Caco-2 (cell line): ENCODE measurements at places on chromosomes 12 and 14.

- no peaks in the 10 kb centered on the region; the same call in 1 of the 2 replicates for H3K27me3 ChIP-seq
- no peak overlapping the region for H3K27ac ChIP-seq
- no peak for DNase-seq
- no peaks in the 10 kb centered on the region for H3K36me3 ChIP-seq
- H3K4me3 ChIP-seq: no peak overlapping the region
Measured at GRCh38 chr12:107660861-107661415, 24.7 kb upstream of the PWP1 start.

DNA sequence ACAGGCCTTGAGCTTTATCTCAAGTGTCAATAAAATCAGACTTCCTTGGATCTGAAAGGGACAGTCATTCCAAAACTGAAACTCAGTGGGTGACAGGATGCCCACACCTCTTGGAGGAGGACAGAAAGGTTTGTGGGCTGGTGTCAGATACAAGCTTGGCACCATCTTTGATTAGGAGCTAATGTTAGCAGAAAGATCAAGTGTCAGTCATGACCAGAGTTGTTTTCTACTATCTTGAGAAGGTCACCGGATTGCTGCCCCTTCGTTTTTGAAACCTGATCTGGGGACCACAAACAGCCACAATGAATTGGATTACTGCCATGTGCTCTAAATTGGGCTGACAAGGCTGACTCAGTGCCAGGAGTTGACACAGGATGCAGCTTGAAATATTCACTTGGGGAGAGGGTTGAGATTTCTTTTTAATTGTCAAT, 88.3 kb downstream of the OTOGL start:
- H3K36me3 ChIP-seq: no peaks in the 10 kb centered on the region
- H3K4me3 ChIP-seq: no peak overlapping the region
- DNase-seq: no peak
- H3K27ac ChIP-seq: no peak overlapping the region
- H3K4me1 ChIP-seq: no peaks in the 10 kb centered on the region
- H3K27me3 ChIP-seq: no peaks in the 10 kb centered on the region

DNA sequence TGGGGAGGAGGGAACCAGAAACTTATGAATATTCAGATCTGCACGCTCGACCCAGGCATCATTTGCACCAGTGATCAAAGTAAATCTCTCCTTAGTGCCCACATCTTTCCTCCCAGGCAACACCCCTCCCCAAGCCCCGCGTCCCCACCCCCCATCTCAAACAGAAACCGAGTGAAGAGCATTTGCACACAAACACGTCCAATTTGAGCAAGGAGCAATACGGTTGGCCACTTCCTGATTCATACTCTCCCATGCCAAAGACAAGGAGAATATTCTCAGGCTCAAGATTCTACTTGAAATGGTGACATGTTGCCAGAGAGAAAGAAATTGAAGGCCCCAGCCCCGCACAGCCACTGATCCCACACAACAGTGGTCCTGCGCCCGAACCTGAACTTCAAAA, 7.1 kb downstream of the FOXN3 start:
- no peak for DNase-seq
- H3K4me3 ChIP-seq: no peak overlapping the region
- peaks cover 2% of the 10 kb centered on the region for H3K36me3 ChIP-seq
- H3K27ac ChIP-seq: no peak overlapping the region
- H3K4me1 ChIP-seq: no peaks in the 10 kb centered on the region

- no peak overlapping the region for H3K27ac ChIP-seq
- no peaks in the 10 kb centered on the region for H3K27me3 ChIP-seq
- DNase-seq: no peak
- no peak overlapping the region for H3K4me3 ChIP-seq
- peaks cover 38% of the 10 kb centered on the region for H3K4me1 ChIP-seq
Measured at GRCh38 chr12:122094735-122095631, 16.4 kb downstream of the MLXIP start.

- H3K27ac ChIP-seq: no peak overlapping the region
- no peaks in the 10 kb centered on the region for H3K27me3 ChIP-seq
- DNase-seq: no peak
- H3K4me1 ChIP-seq: no peaks in the 10 kb centered on the region
- no peak overlapping the region for H3K4me3 ChIP-seq
Measured at GRCh38 chr14:95088665-95089064, 68.7 kb downstream of the DICER1 start.

DNA sequence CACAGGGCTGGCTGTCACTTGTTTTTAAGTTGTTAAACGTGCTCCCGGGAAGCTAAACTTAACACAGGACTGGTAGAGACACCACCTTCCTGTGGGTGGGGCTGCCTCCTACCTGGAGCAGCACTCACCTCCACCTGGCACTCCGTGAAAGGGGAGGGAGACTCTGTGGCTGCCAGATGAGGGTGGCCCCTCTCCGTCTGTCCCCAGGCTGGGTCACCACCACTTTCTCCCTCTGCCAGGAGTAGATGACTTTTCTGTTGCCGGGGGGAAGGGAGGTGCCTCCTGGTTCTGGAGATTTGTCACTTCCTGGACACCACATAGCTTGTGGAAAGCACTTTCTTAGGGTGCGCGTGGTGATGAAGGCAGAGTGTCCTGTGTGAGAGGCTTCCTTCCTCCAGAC, 81.3 kb downstream of the WDR20 start:
- H3K4me3 ChIP-seq: no peak overlapping the region
- H3K36me3 ChIP-seq: no peaks in the 10 kb centered on the region
- no peak overlapping the region for H3K27ac ChIP-seq
- H3K27me3 ChIP-seq: no peaks in the 10 kb centered on the region

- H3K4me1 ChIP-seq: peaks cover 12% of the 10 kb centered on the region
- H3K27me3 ChIP-seq: no peaks in the 10 kb centered on the region
- no peaks in the 10 kb centered on the region for H3K36me3 ChIP-seq
- no peak overlapping the region for H3K4me3 ChIP-seq
Measured at GRCh38 chr14:74941676-74942097, 13.7 kb downstream of the PGF start.

DNA sequence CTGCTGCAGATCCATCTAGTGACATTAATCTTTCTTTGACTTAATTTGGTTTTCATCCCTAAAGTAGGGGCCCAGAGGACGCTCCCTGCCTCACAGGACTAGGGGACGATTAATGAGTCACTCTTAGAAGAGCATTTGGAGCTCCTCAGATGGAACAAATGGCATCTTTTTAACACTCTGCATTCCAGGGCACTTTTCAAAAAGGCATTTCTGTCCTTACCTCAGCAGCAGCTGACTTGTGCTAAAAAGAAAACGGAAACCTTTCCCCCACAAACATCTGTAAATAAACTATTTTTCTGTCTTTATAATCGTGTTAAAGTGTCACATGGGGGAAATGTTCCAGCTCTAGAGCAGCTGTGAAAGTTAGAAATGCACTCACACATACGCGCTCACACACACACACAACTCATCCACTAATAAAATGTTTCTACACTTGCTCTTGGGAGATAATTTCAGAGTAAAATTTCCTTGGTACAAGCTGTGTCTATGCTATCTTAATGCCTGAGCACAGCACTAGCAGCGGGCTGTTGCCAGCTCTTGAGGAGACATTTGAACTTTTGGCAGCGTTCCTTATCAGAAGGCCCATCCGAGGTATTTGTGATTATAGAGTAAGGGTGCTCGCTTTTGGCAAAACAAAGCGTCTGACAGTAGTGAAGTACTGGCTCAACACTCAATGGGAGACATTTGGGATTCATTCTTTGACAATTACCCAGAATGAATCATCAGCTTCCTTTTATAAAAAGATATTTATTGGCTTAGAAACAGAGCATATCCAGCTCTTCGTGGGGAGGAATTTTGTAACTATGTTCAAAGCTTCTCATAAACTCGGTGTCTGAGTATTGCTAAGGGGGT, 141.3 kb downstream of the PLXNC1 start:
- no peaks in the 10 kb centered on the region for H3K4me1 ChIP-seq
- no peaks in the 10 kb centered on the region; the same call in none of the 2 replicates for H3K36me3 ChIP-seq
- H3K27me3 ChIP-seq: no peaks in the 10 kb centered on the region

DNA sequence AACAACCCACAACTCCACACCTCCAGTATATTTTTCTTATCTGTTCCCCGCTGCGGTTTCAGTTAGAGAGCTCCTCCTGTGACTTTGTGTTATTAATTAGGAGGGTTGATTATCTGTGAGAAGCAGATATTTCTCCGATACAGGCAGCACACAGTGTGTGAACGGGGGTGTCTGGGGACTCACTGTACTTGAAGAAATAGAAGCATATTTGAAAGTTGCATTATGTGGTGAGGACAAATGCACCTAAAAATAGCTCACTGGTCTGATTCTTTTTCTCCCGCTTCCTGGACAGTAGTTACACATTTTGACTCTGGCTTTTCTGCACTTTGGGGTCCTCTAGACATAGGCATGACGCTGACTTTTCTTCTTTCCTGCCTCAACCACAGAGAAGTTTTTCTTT, 277.7 kb downstream of the VRK1 start:
- no peak overlapping the region for H3K4me3 ChIP-seq
- H3K27ac ChIP-seq: no peak overlapping the region
- no peaks in the 10 kb centered on the region for H3K36me3 ChIP-seq
- H3K4me1 ChIP-seq: no peaks in the 10 kb centered on the region
- no peaks in the 10 kb centered on the region for H3K27me3 ChIP-seq

DNA sequence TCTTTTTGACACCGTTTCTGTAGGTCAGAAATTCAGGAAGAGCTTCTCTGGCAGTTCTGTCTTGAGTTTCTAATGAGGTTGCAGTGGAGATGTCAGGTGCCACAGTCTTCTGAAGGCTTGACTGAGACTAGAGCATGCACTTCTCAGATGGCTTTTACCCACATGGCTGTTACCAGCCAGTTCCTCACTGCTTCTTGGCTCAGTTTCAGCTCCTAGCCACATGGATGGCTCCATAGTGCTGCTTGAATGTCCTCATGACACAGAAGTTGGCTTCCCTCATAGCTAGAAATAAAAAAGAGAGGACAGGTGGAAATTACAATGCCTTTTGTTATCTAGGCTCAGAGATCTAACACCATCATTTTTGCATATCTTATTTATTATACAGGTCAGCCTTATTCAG, 38.1 kb upstream of the SLC2A13 start:
- no peaks in the 10 kb centered on the region for H3K27me3 ChIP-seq
- H3K4me1 ChIP-seq: no peaks in the 10 kb centered on the region
- DNase-seq: no peak

DNA sequence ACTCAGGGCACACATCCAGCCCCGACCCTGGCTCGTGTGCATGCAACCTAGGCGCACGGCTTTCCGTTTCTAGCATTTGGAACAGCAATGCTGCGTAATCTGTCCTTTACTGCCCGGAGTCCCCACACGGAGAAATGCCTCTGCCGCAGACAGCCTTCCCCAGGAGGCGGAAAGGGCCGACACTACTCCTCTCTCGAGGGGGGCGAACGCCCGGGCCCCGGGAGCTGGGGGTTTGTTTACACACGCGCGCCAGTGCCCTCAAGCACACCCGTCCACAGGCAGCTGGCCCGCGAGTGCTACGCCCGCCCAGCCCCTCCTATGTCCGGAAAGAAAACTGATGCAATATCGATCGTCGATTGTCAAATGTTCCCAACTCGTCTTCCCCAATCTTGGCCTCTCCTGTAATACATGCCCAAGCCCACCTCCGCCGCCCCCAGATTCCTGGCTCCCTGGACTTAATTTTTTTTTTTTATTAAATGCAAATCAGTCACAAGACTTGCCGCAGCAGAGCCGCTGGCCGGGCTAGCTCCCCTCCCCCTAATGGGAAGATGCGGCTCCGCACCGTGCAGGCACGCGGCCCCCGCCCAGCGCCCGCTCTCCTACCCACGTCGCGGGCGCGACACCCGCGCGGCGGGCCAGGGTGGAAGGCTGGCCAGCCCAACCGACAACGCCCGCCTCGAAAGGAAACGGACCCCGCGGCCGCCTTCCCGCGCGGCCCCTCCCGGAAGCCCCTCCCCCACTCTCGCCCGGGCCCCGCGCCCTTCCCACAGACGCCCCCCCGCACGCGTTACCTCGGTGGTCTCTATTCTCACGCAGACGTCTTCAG, 642 bp downstream of the SLC38A2 start:
- H3K27me3 ChIP-seq: no peaks in the 10 kb centered on the region
- H3K36me3 ChIP-seq: peaks cover 12% of the 10 kb centered on the region
- peak overlapping the region; percentile 100 for H3K27ac ChIP-seq

GRCh38 chr12:51839310-51839947, 9.1 kb downstream of the FIGNL2 start:
- no peaks in the 10 kb centered on the region for H3K27me3 ChIP-seq
- H3K27ac ChIP-seq: peak overlapping the region; percentile 1
- H3K4me1 ChIP-seq: peaks cover 36% of the 10 kb centered on the region
- no peak overlapping the region for H3K4me3 ChIP-seq
- DNase-seq: no peak

- no peak overlapping the region for H3K27ac ChIP-seq
- no peaks in the 10 kb centered on the region for H3K27me3 ChIP-seq
- no peak for DNase-seq
Measured at GRCh38 chr14:94059998-94060397, 21.0 kb downstream of the DDX24 start.

DNA sequence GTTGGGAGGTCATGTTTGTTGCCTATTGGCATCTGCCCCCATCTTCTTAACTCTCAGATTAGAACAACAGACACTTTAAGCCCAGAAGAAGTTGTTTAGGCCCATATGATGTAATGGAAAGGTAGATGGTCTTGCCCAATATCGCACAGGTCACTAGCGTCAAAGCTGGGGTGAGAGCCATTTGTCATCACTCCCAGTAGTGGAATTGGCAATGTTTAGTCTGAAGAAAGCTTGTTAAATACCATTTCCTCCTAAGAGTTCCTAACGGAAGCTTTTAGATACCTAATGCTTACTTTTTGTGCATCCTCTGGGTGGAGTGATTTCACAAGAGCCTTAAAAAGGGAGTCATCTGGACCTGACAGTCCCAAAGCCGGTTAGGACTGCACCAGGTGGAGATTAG, 125.4 kb downstream of the DACT1 start:
- peaks cover 18% of the 10 kb centered on the region for H3K4me1 ChIP-seq
- H3K27me3 ChIP-seq: no peaks in the 10 kb centered on the region
- H3K36me3 ChIP-seq: no peaks in the 10 kb centered on the region
- no peak overlapping the region for H3K4me3 ChIP-seq

- no peak for DNase-seq
- no peak overlapping the region for H3K4me3 ChIP-seq
- no peaks in the 10 kb centered on the region for H3K27me3 ChIP-seq
- H3K4me1 ChIP-seq: no peaks in the 10 kb centered on the region
- no peak overlapping the region for H3K27ac ChIP-seq
- H3K36me3 ChIP-seq: no peaks in the 10 kb centered on the region; the same call in 1 of the 2 replicates
Measured at GRCh38 chr12:113366827-113367226, 8.4 kb downstream of the PLBD2 start.

DNA sequence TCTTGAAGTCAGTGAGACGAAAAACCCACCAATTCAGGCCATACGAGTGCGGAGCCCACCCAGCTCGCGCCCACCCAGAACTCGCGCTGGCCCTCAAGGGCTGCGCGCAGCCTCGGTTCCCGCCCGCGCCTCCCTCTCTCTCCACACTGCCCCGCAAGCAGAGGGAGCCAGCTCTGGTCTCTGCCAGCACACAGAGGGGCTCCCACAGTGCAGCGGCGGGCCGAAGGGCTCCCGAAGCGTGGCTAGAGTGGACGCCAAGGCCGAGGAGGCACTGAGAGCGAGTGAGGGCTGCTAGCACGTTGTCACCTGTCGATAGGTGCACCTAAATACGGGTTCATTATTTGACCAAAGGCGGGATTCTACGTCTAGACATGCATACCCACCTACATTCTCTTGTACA, 2.2 kb upstream of the CDKN3 start:
- H3K4me3 ChIP-seq: no peak overlapping the region
- H3K27ac ChIP-seq: no peak overlapping the region
- peaks cover 9% of the 10 kb centered on the region for H3K4me1 ChIP-seq
- no peaks in the 10 kb centered on the region for H3K36me3 ChIP-seq
- no peak for DNase-seq

GRCh38 chr14:104163541-104163940, 25.2 kb downstream of the KIF26A start:
- no peak overlapping the region for H3K4me3 ChIP-seq
- H3K27me3 ChIP-seq: no peaks in the 10 kb centered on the region; the same call in 1 of the 2 replicates
- H3K27ac ChIP-seq: no peak overlapping the region
- DNase-seq: no peak
- H3K4me1 ChIP-seq: no peaks in the 10 kb centered on the region
- H3K36me3 ChIP-seq: no peaks in the 10 kb centered on the region
